ENCODE measurements at places on chromosomes 2 and 18.

GRCh38 chr2:100722125-100722524 is 97.8 kb upstream of the NPAS2 start:
- DNase-seq = no peak

DNA sequence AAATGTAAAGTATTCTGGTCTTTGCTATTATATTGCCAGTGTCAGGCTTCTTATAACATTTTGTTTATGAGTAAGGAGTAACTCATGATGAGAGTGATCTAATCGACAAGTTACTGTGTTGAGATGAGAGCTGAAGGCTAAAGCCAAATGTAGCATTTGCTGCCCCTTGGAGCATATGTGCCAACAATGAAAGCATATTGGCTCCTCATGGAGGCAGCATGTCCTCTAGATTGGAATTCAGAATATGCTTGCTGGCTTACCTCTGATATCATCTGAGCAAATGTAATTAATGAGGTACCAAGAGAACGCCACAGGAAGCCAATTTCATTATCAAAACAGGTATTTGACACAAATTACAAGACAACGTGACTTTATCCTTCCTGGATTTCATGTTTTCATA is 781.1 kb upstream of the FSHR start:
- DNase-seq = no peak

DNA sequence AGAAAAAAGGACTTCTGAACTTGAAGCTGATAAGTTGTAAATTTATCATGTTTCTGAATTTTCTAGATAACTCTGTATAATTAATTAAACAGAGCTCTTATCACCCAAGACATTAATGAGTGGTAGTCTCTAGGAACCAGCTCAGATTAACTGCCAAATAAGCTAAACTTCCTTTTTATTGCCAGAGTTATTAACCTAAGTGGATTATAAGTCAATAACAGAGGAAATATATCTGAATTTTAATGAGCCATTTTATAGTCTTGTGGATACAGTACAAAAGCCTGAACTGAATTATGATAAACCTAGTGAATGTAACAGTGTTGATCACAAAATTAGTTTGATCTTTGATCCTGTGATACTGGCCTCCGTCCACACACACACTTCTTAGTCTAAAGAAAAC is 111.5 kb downstream of the COMMD1 start:
- DNase-seq = no peak

DNA sequence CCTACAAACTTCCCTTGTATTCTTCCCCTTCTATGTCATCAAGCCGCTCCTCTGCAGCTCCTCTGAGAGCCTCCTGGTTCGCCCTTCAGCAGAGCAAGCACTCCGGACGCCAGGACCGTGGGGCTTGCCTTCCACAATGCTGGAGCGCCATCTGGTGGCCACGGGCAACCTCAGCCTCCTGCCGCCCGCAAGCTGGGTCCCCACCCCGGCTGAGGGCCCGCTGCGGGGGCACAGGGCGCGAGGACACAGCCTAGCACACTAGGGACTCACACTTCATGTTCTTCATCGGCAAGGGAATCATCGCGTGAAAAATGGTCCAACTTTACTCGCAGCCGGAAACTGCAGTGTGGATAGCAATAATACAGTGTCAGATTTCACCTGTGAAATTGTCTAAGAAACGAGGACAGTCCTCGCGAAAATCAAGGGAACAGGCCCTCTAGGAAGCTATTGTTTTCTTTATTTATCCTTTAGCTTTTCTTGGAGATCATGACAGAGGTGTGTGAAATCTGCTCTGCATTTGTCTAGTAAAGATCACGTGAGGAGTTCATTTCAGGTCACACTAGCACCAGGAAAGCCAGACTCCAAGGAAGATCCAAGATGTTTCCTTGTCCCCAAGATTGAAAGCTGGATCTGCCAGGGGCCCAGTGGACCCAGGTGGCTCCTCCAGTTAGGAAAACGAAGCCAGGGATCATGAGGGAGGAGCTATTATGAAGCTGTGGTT is 5.8 kb downstream of the PRLH start:
- DNase-seq = peak; percentile 90

- DNase-seq = no peak
Measured at GRCh38 chr18:36535202-36535935, 237.9 kb downstream of the FHOD3 start.

GRCh38 chr2:241909769-241910168 is 40.2 kb downstream of the RTP5 start:
- DNase-seq = no peak

GRCh38 chr2:137357634-137358033 is 592.3 kb downstream of the THSD7B start:
- DNase-seq = no peak

DNA sequence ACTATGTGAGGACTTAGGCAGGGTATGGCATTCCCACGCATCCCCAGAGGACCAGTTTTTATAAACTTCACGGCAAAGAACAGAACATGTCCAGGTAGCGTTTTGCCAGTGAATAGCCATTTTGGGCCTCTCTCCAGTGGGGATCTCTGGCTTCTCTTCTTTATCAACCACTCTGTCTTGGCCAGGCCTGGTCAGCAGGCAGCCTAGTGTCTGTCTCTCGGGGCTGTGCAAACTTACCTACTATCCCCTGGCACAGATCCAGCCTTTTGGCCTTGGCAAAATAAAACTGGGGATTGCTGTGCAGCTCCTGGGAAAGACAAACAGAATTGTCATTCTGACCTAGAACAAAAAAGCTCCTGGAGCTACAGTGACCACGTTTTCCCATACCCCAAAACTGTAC is 14.5 kb downstream of the CAPN14 start:
- DNase-seq = no peak

DNA sequence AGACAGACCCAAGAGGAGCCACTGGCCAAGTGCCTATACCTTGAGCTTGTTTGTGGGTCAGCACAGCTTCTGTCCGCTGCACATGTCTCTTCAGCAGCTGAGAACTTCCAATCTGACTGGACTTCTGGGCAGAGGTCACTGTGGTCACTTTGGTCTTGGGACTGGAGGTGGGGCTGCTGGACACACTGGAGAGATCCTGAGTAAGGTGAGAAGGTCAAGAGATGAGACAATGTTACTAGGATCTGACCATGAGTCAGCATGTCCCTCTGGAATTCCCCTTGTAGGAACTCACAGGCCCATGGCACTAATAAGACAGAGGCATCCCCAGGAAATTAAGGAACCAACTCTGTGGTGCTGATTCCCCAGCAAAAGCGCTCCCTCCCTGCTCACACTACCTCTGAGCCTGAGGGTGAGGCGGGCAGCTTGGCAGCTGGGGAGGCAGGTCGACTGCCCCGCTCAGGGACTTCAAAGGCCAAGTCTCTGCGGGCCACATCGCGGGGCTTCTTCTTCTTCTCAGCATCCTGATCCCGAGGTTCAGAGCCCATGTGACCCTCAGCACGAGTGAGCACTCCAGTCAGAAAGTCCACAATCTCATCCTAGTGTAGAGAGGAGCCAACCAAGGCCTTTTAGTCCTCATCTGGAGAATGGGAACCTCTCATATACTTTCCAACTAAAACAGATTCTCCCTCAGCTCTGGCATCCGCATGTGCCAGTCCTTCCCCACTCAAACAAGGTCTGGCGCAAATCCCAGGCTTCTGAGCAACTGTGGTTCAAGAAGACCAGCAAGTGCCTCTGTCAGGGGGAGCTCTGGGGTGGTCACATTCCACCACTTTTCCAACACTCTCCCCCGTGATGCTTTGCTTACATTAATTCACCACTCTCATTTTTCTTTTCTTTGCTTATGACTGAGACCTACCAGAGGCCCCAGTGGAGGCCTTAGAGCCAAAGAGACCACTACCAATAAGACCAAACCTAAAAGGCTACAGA is 29.4 kb downstream of the KANSL3 start:
- no peak for DNase-seq

DNA sequence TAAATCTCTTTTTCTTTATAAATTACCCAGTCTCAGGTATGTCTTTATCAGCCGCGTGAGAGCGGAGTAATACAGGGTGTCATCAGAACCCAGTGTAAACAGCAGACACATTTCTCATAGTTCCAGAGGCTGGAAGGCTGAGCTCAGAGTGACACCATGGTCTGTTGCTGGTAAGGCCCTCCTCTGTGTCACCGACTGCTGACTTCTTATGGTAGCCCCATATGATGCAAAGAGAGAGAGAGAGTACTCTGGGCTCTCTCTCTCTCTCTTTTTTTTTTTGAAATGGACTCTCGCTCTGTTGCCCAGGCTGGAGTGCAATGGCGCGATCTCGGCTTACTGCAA is 60.0 kb downstream of the SNORC start:
- DNase-seq = no peak

GRCh38 chr18:48151421-48152065 is 221.1 kb upstream of the SMAD2 start:
- no peak for DNase-seq

- DNase-seq = no peak
Measured at GRCh38 chr2:12330916-12331315, 385.8 kb upstream of the TRIB2 start.

DNA sequence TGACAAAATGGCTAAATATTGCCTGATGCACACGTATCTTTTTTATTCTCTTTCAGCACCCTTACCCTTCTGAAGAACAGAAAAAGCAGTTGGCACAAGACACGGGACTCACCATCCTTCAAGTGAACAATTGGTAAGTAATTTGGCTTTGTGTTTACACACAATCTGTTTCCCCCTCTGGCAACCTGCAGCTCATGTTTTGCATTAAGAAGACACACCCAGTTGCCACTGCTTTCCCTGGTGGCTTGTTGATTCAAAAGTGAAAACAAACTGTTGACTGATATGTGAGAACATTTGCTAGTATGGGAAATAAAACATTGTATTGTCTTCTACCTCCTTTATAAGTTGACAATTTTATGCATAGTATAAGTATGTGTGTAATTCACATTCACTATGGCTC is 113.0 kb downstream of the MEIS1 start:
- no peak for DNase-seq

- no peak for DNase-seq
Measured at GRCh38 chr2:42879913-42880737, 87.7 kb upstream of the HAAO start.

DNA sequence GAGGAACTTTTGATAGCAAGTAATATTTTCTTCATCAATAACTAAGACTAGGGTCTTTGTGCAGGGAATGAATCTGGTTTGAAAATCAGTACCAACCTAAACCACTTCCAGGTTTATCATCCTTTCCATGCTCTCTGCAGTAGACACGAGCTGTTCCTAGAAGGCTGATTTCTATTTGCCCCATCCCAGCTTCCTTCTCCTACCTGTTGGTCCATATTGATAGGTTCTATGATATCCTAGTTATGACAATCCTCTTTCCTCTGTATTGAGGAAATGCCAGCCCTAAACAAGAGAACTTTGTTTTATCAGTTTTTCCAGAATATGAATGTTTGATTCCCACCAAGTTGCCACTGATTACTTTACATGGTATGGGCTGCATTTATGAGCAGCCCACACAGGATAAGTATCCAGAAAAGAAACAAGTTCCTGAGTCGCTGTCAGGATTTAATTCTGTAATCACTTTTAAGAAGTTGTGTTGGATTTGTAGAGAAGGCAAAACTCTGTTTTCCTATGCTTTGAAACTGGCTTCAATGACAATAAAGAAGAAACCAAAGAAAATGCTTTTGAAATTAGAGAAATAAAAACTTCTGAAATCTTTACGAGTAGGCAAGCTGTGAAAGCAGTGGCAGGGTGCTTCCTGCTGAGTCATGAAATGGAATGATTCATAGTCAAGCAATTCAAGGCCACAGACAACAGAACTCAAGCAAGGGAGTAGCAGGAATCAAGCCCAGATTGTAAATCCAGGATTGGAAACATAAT is 37.3 kb upstream of the TANK start:
- peak; percentile 84 for DNase-seq

DNA sequence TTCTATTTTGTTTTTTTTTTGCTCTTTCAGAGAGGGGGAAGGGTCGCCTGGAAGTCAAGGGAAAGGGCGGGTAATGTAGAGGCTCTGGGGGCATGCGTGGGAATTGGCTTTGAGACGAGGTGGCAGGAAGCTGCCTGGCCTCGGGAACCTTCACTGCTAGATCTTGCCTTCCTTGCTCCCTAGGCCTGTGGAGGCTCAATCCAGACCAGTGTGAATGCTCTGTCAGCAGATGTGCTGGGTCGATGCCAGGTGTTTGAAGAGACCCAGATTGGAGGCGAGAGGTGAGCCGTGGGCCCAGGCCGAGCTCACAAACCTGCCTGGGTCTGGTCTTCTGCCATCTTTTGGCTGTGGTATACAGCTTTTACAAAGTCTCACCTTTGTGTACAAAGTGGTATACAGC is 15.5 kb downstream of the CCT7 start:
- no peak for DNase-seq

- no peak for DNase-seq
Measured at GRCh38 chr2:7417845-7418742, 500.9 kb downstream of the RNF144A start.

DNA sequence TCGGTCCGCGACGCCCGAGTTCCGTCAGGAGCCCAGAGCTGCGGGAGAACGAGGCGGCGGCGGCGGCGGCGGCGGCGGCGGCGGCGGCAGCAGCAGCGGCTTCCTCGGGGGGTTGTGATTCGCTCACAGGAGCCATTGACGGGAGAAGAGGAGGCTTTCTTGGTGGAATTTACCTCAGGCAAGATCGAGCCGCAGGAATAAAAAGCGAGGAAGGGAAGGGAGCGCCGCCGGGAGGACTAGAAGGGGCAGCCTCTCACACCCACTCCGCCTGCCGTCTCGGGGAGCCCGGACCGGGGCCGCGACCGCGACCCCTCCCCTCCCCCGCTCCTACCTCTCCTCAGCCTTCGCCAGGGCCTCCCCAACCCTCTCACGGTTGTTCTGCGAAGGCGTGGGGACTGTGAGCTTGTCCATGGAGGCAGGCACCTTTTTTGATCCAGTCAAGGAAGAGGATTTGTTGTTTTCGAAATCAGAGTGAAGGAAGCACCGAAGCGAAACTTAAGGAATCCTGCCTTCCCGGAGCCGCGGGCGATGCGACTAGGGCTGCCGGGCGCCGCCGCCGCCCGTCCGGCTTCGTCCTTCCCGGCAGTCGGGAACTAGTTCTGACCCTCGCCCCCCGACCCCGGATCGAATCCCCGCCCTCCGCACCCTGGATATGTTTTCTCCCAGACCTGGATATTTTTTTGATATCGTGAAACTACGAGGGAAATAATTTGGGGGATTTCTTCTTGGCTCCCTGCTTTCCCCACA is 506 bp downstream of the BMPR2 start:
- DNase-seq = peak; percentile 33
